Stimulated activated CD4-positive, alpha-beta T cell treated with anti-CD3 and anti-CD28 coated beads, Interleukin-15, amount 100 ng/mL, for 1 hour (primary cell): ENCODE measurements at places on chromosomes 3 and 15.

DNA sequence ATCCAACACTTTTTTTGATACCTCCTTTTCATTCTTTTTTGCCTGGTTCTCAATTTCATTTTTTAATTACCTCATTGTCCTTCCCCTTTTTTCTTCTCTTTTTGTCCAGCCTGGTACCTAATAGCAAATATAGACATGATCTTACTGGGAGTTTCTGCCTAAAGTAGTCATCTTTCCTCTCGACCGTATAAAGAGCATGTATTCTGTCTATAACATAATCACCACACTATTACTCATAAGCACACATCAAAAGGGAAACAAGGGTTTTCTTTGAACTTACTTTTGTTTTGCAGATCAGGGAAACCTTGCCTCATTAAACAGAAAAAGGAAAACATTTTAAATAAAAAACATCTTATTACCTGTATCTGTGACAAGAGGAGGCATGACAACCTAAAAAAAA, 33.0 kb downstream of the FAM98B start:
- DNase-seq: no peak

DNA sequence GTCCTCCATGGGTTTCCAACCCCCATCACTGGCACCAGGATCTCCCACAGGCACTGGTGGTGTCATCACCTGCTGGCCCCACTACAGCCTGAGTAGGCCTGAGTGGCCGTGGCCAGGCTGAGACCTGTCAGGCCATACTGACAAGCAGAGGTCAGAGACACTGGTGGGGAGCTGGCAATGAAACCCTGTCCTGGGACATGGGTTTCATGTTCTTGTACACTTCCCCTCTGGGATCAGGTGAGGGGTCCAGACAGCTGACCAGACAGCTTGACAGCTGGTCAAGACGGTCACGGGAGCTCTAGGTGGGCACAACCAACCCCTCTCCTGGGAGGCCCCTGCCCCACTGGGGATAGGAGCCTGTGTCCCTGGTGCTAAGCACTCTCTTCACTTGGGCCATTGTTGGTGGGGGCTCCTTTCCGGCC, 13.1 kb downstream of the ZBTB47 start:
- no peak for DNase-seq

DNA sequence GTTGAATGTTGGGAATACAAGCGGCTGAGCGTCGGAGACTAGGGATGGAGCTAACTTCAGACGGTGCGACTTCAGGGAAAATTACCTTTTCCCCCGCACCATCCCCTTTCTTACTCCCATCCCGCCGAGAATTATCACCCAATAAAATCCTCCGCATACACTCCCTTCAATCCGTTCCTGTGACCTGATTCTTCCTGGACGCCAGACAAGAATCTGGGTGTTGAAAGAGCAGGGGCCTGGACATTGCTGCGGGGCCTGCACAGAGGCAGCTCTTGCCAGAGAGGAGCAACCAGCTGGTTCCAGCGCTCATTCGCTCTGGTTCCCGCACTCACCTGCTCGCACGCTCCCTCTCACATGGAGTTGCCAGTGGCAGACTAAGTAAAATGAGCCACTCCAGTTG, 241.9 kb downstream of the ALCAM start:
- no peak for DNase-seq

- DNase-seq: no peak
Measured at GRCh38 chr3:142279965-142280590, 54.7 kb upstream of the GK5 start.

DNA sequence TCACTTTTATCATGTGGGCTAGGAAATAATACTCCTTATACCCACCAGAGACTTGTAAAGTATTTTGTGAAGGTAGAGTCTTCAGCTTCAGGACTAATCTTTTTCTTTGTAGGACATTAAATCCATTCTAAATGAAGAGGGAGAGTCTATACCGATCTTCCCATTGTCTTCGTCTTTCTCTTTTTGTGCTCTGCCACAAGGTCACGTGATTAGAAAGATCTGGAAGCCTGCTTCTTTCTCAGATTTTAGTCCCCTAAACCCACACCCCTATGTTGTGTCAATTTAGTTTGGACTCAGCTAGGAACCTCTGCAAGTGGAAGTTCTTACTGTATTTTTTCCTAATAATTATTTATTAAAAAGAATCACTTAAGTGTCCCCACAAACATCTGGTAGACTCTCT, 507.3 kb downstream of the PYDC2 start:
- DNase-seq: no peak

DNA sequence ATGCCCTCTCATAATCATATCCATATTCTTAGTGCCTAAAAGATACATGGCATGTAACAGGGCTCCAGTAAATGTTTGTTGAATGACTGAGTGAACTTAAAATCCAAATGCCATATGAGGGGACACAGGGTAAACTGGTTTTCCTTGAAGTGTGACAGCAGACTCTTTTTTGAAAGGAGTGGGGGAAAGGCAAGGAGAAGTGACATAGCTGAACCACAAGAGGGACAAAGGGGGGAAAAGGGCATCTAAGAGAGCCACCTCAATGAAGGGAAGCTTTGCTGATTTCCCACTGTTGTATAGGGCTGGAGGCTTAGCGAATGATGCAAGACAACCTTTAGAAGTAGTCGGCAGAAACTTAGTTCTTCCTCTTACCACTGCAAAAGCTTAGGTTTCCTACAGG, 9.1 kb downstream of the TRIM42 start:
- DNase-seq: no peak

DNA sequence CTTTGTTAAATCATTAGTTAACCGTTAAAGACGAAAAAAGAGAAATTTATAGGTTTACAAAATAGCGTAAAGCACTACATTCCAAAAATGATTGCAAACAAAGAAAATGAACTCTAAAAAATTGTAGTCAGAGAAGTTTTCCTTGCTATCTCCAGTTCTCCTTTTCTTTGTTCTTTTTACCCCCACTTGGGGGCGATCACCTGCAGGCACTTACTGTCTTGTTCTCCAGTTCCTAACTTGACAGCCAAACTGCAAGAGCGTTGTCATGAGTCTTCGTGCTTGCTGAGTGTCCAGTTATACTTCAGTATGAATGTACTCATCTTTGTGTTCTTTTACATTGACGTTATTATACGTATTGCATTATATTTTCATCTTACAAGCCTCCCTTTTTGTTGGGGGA, 54.5 kb downstream of the CHD2 start:
- no peak for DNase-seq

DNA sequence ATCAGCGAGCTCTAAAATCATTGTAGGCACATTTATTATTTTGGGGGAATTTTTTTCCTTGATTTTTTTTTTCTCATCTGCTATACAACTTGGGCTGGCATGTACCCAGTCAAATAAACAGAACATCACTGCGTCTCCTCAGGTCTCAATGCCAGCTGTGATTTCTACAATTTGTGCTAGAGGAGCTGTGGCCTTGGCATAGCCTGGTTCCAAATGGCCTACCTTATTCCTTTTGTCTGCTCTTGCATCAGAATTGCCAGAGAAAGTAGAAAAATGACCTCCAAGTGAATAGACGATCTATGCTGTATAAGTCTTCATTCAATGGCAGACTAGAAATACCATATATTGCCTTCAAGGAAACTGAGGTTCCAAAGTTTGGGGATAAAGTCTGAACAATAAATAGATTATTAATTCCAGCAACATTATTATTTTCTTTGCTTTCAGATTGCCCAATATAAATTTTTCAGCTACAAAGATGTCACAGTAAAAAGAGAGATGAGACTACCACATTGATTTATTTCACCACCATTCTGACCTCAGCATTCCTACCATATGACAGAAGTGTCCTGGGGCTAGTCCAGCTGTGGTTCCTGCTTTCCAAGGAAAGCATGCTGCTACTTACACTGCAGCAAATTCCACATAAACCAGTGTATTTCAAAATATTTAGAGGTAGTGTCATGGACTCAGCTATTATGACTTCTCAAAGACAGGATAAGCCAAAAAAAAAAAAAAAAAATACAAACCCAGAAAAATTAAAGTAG, 493.9 kb upstream of the ZNF385D start:
- DNase-seq: no peak

DNA sequence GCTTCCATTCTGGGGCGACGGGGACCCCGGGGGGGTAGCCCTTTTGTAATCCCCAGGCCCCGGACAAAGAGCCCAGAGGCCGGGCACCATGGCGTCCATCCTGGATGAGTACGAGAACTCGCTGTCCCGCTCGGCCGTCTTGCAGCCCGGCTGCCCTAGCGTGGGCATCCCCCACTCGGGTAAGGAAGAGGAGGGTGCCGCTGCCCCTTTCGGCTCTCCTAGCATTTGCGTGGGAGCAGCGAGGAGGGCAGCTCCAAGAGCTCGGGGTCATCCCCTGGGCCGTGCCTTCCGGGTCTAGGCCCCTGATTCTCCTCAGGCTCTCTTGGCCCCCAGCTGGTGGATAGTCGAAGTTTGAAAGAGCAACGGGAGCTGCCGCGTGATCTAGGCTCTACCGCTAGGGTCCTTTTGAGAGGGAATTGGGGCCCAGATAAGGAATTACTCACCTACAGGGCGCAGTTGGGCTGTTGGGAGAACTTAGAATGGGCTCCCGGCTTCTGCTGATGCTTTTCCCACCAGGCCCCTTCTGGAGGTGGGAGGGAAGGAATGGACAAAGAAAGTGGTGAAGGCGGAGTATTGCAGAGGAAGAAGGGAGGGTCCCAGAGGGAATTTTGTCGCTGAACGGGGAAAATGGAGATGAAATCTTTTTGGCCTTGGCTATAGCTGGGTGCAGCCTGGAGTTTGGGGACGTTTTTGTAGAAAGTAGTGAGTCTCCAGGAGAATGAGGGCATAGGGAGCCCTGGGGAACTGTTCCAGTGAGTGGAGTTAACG, 615 bp downstream of the VPS18 start:
- DNase-seq: no peak

GRCh38 chr3:112829046-112829445, 17.6 kb downstream of the CD200R1L start:
- DNase-seq: no peak

- no peak for DNase-seq
Measured at GRCh38 chr15:60540002-60540651, 61.2 kb upstream of the ICE2 start.
